ENCODE measurements at places on chromosomes 4 and X.
A peak's percentile ranks its signal among the peaks of the same experiment; 100 is the strongest.

- no peak for DNase-seq
Observed at GRCh38 chrX:21700967-21701366, 42.8 kb upstream of the KLHL34 start.

- peak; percentile 70 for DNase-seq
Observed at GRCh38 chr4:15779306-15779705, 1.2 kb downstream of the CD38 start.

DNA sequence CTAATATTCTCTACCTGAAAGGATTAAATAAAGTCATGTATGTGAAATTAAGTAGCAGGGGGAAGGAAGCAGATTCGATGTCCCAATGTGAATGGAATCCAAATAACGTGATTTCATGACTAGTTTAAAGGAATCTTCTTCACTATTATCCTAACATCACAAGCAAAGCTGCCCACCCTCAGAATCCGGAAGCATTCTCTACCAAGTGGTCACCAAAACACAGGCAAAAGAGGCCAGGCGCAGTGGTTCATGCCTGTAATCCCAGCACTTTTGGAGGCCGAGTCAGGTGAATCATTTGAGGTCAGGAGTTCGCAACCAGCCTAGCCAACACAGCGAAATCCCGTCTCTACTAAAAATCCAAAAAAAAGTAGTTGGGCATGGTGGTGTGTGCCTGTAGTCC, 212.9 kb downstream of the LDB2 start:
- DNase-seq = no peak

- no peak for DNase-seq
Observed at GRCh38 chrX:94178145-94178788, 504.3 kb downstream of the FAM133A start.

DNA sequence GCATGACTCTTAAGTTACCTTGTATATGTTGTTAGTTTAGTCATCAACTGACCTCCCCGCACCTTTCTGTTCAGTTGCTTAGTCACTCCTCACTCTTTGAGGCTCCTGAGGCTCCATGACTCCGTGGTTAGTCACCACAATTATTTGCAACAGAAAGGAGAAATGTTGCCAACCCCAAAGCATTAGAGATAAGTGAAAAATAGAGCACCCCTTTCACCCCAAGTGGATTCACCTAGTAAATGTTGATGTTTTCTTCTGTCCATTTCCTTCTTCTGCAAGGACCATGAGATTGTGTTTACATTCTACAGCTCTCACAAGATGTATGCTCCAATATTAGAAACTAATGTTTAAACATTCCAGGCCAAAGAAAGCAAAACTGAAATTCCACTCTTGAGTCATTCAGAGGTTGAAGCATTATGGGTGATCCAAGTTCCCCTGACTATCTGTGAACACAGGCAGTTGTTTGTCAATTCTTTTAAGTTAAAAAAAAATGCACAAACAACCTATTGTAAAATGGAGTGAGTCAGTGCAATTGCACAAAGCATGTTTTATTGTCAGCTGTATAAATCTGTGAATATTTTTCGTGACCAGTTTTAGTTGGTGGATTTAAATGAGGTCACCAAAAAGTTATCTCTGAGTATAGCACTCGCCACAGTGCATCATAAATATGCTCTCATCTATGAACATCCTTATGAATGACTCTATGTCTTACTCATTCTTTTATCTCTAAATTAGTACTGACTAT, 552.4 kb upstream of the MAGEB2 start:
- no peak for DNase-seq

- DNase-seq = no peak
Observed at GRCh38 chrX:13836575-13836974, 19.7 kb upstream of the GPM6B start.

DNA sequence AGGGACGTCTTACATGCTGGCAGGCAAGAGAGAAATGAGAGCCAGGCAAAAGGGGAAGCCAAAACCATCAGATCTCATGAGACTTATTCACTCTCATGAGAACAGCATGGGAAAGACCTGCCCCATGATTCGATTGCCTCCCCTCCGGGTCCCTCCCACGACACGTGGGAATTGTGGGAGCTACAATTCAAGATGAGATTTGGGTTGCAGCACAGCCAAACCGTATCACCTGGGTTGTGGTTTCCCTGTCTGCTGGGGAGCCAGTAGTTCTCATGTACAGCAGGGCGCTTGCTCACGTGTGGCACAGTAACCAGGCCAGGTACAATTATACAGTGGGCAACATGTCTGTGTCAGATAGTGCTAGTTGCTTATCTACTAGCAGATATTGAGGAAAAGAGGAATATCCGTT, 11.1 kb upstream of the RS1 start:
- no peak for DNase-seq

DNA sequence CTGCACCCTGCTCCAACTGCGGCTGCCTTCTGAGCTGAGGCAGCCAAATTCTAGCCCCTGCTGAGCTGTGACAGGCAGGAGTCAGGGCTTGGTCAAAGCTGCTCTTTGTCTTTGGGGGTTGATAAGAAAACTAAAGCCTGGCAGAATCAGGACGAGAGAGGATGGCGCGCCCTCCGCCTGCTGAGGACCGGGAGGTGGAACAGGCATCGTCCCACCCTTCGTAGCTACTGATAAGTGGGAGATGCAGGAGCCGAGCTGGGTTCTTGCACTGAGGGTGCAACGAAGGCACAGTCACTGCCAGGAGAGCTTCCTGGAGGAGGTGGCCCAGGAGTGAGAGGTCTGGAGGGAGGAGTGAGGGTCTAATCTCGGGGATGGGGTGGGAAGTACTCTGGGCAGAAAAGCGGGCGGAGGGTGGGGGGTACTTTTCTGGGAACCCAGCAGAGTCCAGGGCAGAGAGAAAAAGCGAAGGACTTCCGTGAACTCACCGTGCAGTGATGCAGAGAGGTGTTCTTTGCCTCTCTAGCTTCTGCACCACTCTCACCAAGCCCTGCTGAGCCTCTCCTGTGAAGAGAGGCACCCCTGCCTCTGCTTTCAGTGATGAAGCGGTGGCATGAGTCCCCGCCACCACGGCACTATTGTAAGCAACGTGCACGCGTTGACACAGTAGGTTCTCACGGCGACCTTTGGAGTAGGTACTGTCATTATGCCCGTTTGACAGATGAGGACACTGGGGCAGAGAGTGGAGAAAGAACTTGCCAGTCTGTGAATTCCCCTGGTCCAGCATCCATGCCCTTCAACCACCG, 107.8 kb downstream of the SORCS2 start:
- no peak for DNase-seq

DNA sequence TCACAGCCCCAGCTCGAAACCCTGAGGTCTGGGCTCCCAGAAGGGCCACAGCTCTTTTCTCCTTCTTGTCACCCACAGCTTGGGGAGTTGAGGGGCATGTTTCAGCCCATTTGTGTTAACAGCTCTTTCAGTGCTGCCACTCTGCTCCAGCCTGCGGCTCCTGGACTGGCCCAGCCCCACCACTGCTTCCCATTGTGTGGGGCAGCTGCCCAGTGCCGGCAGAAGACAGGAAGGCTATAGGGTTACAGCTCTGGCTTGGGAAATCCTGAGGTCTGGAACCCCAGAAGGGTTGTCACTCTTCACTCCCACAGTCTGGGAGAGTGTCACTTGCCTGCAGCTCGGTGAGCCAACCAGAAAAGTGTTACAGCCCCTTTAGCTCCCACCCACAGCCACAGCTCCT, 7.0 kb upstream of the HNRNPD start:
- no peak for DNase-seq

DNA sequence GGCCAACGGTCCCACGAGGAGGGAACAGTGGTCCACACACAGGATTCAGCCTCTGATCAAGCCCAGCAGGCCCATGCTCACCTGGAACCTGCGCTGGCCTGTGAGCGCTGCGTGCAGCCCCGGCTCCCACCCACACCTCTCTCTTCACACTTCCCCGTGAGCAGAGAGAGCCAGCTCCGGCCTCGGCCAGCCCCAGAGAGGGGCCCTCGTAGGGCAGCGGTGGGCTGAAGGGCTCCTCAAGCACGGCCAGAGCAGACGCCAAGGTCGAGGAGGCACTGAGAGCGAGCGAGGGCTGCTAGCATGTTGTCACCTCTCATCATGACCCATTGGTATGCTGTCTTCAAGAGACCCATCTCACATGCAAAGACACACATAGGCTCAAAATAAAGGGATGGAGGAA, 83.0 kb upstream of the FMR1 start:
- no peak for DNase-seq

DNA sequence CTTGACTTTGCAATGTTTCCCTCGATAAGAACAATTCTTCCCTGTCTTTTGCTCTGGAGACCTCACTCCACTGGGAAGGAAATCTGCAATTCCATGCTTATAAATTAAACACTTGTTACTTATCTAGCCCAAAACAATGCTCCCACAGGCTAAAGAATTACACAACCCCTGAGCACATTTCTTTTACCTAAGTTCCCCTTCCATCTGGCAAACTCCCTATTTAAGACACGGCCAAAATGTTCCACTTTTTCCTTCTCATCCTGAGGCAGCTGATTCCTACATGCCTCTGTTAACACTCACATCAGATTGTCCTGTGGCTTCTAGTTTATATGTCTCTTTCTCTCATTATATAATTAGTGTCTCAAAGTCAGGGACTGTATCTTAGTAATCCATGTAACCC, 211.7 kb downstream of the COX18 start:
- no peak for DNase-seq

GRCh38 chr4:182486881-182487280, 243.7 kb downstream of the TENM3 start:
- DNase-seq = no peak

GRCh38 chr4:159983082-159983481, 880.2 kb downstream of the RAPGEF2 start:
- DNase-seq = no peak

GRCh38 chr4:122156819-122157218, 4.7 kb downstream of the BLTP1 start:
- no peak for DNase-seq

DNA sequence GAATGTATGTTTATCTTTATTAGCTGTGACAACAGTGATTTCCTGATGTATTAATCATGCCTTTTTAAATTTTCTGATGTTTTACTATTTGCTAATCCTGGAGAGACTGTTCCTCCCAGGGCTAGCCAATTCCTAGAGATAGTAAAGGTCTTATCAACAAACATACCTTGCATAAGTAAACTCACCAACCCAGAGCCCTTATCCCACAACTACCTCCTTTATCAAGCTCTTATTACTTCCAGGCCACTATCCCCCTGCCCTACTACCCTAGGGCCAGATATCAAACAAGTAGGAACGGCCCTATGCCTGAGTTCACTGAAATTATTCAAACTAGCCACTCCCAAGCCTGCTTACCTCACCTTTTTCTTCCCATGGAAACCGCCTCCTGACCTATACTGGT, 58.2 kb upstream of the NPNT start:
- no peak for DNase-seq

DNA sequence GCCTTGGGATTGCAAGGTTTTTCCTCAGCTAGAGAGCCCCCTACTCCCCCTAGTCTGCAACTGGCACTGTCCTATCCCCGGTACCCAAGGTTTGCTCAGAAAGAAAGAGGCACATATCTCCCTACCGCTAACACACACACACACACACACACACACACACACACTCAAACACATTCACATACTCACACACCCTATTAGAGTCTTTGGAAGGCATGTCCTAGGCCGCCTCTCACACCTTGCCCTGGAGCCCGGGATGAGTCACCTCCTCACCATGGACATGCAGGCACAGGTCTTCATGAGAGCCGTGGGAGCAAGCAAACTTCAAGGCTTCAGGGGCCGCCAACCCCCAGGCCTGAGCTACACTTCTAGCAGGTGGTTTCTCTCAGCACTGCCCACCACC, 49.2 kb downstream of the PJA1 start:
- no peak for DNase-seq

GRCh38 chr4:105014234-105014633, 132.4 kb upstream of the TET2 start:
- no peak for DNase-seq

DNA sequence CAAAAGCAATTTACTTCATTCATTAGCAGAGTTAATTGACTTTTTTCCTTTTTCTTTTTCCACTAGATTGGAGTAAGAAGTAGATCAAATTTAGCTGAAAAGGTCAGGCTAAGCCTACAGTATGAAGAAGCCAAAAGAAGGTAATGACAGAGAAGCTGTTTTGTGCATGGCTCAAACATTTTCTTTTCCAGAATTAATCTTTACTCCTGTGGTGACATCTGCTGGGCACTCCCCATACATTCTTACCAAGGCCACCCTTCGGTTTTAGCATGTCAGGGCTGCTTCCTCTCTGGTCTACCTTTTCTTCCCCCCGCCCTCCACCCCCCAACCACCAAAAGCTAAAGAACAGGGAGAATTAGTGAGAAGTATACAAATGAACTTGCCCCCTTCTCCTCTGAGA, 70.2 kb downstream of the CLDN22 start:
- peak; percentile 26 for DNase-seq

- DNase-seq = no peak
Observed at GRCh38 chrX:31093639-31093975, 21.8 kb upstream of the FTHL17 start.

DNA sequence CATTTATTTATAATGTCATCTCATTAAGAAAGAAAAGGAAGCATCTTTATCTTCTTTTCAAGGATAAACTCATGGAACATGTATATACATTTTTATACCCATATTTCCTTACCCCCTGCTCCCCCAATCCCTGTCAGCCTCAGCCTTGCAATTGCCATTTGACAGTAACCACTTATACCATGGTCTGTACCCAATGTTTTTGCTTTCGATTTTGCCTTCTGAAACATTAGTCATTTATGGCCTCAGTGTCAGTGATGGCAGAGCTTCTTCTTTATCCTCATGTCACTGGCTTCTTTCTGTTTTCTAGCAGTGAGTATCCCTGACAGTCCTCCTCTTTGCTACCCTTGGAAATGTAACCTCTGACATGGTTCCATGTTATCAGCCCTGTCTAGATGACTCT, 228.4 kb downstream of the SPRY1 start:
- DNase-seq = no peak

- DNase-seq = no peak
Observed at GRCh38 chrX:44619039-44619438, 76.4 kb upstream of the FUNDC1 start.

GRCh38 chrX:109934935-109935334, 68.0 kb upstream of the TMEM164 start:
- DNase-seq = no peak

DNA sequence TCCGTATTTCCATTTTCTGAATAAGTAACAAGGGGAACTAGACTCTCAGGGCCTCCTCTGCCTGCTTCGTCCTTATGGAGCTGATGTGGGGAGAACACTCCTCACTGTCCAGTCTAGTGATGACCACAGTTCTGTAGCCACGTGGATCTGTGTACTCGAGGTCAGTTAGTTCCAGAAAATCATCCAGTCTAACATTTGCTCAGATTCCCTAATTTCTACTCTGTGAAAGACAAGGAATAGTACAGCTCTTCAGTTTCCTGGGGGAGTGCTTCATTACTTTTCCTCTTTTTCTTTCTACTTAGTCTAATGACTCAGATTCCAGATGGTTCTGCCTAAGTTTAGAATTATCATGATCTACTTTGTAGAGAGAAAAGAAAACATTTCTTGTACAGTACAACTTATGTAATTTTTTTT, 82.6 kb downstream of the SORBS2 start:
- no peak for DNase-seq
